Tibial nerve (tissue), 4 donors: ENCODE measurements at places on chromosomes 7 and 10. TPM values are rescaled to one million over a fixed set of nuclear protein-coding genes. Genes with fewer than 3 reads are reported as not detected.

DNA sequence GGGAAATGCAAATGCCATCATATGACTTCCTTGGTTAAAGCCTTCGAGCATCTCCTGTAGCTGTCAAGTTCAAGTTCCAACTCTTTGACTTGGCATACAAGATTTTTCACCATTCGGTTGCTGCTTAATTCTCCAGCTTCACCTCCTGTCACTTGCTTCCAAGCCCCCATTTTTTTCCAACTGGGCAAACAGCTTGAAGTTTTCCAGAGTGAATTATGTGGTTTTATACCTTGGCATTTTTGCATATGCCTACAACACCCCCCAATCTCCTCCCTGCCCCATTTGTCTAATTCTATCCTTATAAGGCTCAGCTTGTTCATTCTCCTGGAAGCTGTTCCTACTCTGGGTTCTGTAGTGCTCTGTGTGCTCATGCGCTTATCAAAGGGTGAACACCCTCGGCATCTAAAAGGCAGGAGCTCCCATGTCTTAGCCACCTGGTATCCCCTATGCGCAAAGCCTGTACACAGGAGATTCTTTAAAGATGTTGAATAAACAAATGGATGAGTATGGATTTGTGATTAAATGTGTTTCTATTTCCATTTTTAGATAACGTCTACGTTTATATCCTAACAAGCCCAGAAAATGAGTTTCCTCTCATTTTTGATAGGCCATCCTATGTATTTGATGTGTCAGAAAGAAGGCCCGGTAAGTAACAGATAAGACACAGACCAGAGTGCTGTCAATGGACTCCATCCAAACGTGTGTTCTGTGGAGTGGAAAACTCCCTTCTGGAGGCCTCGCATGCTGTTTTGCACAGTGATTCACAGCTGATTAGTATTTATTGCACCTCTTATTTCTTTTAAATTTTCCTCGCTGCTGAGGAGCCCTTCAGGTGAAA, 52.5 kb downstream of the CDHR3 start:
- no peaks in the 10 kb centered on the region for H3K4me1 ChIP-seq
- no peaks in the 10 kb centered on the region for H3K27me3 ChIP-seq
- no peak overlapping the region for H3K27ac ChIP-seq
- DNase-seq, result no peak

DNA sequence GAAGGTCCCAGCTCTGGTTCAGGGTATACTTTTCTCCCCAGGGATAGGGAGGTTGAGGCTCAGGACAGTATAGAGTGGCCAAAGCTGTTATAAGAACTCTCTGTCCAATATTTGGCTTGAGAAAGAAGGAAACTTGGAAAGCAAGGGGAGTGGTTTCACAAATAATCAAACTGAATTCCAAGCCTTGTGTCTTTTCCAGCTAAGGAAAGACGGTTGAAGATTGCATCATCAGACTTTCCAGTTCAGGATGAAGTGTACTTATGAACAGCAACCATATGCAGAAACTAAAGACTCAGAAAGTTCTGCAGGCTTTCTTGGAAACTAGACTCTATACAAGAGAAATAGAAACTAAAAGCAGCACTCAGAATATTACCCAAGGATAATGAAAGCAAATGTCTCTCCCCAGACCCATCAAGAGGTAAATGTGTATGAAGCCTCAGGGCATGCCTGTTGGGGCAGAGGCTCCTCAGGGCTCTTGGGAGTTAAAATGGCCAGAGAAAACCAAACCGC, 46.4 kb downstream of the RAMP3 start:
- no peaks in the 10 kb centered on the region for H3K36me3 ChIP-seq
- no peak overlapping the region for H3K27ac ChIP-seq
- no peaks in the 10 kb centered on the region for H3K4me1 ChIP-seq
- no peak overlapping the region for H3K4me3 ChIP-seq

The COBL gene
- total RNA-seq, result 18.1 TPM

The LLCFC1 gene
- not detected for total RNA-seq

DNA sequence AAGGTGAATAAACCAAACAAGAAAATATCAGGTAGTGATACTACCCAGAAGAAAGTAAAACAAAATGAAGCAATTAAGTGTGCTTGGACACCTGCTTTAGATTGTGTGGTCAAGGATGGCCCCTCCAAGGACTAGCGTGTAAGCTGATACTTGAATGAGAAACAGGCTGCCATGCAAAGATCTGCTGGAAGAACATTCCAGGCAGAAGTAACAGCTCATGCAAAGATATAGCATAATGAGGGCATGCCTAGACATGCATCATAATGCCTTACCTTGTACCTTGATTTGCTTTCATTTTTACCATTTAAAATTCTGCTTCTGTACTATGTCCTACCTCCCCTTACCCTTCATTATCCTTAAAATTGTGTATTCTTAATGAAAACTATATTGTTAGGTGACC, 74.8 kb upstream of the HDAC9 start:
- no peak overlapping the region for H3K27ac ChIP-seq
- DNase-seq, result no peak
- H3K27me3 ChIP-seq, result no peaks in the 10 kb centered on the region
- H3K4me1 ChIP-seq, result peaks cover 3% of the 10 kb centered on the region
- H3K4me3 ChIP-seq, result no peak overlapping the region
- no peaks in the 10 kb centered on the region for H3K36me3 ChIP-seq

DNA sequence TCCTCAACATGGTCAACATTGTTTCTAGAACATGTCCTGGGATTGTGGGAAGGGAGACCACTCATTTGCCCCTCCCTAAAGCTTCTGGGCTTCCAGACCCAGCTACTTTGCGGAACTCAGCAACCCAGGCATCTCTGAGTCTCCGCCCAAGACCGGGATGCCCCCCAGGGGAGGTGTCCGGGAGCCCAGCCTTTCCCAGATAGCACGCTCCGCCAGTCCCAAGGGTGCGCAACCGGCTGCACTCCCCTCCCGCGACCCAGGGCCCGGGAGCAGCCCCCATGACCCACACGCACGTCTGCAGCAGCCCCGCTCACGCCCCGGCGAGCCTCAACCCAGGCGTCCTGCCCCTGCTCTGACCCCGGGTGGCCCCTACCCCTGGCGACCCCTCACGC, at the start of gene EPO:
TSS of gene EPO (plus strand) at position 190 of the 392 bp plus-strand sequence. CDS start 513 bp downstream, outside the sequence.
- no peaks in the 10 kb centered on the region for H3K36me3 ChIP-seq
- H3K27ac ChIP-seq, result no peak within 1 kb of the TSS
- H3K27me3 ChIP-seq, result peaks cover 44% of the 10 kb centered on the region
- peaks cover 5% of the 10 kb centered on the region for H3K4me1 ChIP-seq
- DNase-seq, result no peak

- no peak overlapping the region for H3K27ac ChIP-seq
- no peak overlapping the region for H3K4me3 ChIP-seq
- no peaks in the 10 kb centered on the region for H3K4me1 ChIP-seq
- H3K27me3 ChIP-seq, result no peaks in the 10 kb centered on the region
These were observed 22.7 kb downstream of the OTUD1 start for GRCh38 chr10:23461557-23461956.

DNA sequence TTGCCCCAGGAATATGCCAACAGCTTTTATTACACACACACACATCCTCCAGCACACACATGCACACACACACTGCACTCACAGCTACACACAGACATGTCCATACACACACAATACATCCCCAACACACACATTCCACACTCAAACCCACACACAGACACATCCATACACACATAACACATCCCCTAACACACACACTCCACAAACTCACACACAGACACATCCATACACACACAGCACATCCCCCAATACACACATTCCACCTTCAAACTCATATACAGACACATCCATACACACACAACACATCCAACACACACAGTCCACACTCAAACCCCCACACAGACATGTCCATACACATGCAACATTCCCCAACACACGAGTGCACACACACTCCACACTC, 19.1 kb downstream of the SH3PXD2A start:
- no peaks in the 10 kb centered on the region for H3K36me3 ChIP-seq
- H3K4me3 ChIP-seq, result no peak overlapping the region
- no peaks in the 10 kb centered on the region for H3K27me3 ChIP-seq
- H3K27ac ChIP-seq, result peak overlapping the region; percentile 49

The COL13A1 gene
- 1.1 TPM for total RNA-seq

DNA sequence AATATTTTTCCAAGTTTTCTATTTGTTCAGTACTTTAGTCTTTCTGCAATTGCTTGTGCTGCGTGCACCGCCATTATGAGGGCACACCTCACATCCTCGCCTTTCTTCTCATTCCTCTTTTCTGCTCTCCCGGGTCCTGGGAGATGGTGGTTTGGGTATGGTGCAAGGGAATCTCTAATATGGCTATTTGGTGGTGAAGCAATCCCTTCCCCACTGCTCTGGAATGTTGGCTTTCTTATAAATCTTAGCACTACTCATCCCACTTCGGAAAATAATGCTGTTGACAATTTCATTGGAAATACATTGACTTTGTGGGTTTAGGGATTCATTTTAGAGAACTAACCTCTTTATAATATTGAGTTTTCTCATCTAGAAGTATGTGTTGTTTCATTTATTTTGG, 1.9 kb upstream of the GCK start:
- H3K4me3 ChIP-seq, result no peak overlapping the region
- no peaks in the 10 kb centered on the region for H3K4me1 ChIP-seq
- H3K27ac ChIP-seq, result no peak overlapping the region
- H3K27me3 ChIP-seq, result no peaks in the 10 kb centered on the region
- no peak for DNase-seq

The CAV2 gene
- total RNA-seq, result 172 TPM

DNA sequence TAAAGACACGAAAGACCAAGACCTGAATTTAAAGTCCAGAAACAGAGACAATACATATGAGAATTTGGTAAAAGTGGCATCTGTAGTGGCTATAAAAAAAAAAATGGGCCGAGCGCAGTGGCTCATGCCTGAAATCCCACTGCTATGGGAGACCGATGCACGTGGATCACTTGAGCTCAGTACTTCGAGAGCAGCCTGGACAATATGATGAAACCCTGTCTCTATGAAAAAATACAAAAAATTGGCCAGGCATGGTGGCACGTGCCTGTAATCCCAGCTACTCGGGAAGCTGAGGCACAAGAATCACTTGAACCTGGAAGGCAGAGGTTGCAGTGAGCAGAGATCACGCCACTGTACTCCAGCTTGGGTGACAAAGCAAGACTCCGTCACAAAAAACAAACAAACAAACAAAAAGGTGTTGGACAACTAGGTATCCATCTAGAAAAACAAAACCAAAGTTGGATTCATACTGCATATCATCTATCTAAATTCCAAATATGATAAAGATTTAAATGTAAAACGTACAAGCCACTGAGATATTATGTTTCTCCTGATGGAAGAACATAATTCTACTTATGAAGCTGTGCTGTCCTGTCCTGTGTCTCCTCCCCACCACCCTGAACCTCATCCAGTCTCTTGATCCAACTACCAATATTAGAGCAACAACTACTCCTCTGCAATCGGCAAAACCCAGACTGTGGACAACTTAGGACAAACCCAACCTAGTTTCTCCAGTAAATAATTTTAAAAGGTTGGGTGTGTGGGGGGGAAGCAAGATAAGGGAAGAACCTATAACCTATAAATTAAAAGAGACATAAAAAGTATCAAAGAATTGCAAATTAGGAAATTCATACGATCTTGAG, 53.7 kb downstream of the ATAD1 start:
- no peaks in the 10 kb centered on the region for H3K27me3 ChIP-seq
- H3K36me3 ChIP-seq, result peaks cover 50% of the 10 kb centered on the region

DNA sequence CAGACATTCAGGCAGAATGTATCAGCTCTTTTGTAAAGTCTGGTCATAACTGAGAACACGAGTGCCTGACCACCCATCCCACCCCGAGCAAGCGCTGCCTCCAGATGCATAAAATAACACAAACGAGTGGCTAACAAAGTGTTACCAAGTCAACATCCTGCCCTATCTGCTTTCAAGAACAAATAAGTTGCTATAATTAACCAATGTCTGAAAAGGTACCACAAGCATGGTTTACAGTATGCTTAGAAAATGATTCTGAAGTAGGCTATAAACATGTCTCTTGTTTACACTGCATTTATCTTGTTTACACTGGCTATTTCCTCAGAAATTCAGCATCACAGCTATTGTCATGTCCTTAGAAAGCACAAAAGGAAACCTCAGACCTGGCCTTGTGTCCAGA, 49.5 kb downstream of the PIK3AP1 start:
- H3K27ac ChIP-seq, result no peak overlapping the region
- no peaks in the 10 kb centered on the region for H3K36me3 ChIP-seq
- H3K27me3 ChIP-seq, result no peaks in the 10 kb centered on the region
- H3K4me1 ChIP-seq, result no peaks in the 10 kb centered on the region
- no peak for DNase-seq
- H3K4me3 ChIP-seq, result no peak overlapping the region

The CCNY gene
- 27.3 TPM for total RNA-seq

The KLF14 gene
- 0.42 TPM for total RNA-seq

The ZCCHC24 gene
- 165 TPM for total RNA-seq

DNA sequence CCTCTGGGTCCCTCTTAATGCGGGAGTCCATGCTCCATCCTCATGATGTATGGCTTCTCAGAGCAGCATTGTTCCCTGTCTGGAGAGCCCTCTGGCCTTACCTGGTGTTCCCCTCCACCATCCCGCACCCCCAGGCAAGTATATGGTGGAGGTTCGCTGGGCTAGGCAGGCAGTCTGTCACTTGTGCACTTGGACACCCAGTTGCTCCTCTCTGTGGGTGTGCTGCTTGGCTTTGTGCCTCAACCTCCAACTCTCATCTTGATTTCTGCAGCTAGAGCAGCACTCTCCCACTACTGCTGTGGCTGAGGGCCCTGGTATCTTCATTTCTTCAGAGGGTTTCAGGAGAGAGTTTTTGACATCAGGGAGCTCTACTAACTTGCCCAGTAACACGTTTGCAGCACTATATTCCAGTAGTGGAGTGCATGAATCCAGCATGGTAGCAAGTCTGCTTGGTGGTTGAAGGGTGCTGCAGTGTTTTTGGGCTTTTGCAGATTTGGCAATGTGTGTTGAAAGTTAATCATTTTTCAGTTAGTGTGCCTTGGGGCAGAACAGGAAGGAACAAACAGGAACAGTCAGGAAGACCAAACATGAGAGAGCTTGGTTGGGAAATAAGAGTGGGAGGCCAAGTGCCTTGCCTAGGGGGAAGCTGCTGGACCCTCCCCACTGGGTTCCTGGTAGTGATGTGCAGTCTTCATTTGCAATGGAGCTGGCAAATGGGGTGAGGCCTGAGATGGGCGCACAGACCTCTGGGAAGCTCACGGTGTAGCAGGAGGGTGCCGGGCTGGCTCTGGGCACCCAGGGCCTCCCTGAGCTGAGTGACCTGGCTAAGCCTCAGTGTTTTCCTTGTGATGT, 37.4 kb downstream of the TSPAN14 start:
- no peak overlapping the region for H3K4me3 ChIP-seq
- no peak for DNase-seq
- H3K27me3 ChIP-seq, result no peaks in the 10 kb centered on the region
- no peaks in the 10 kb centered on the region for H3K4me1 ChIP-seq
- no peaks in the 10 kb centered on the region for H3K36me3 ChIP-seq

The SPDYE5 gene
- not detected for total RNA-seq

The UCMA gene
- not detected for total RNA-seq
